Karpas-422 (cell line): ENCODE measurements at places on chromosomes 2 and 18. TPM values are rescaled to one million over a fixed set of nuclear protein-coding genes. Genes with fewer than 3 reads are reported as not detected.

- no peak for DNase-seq
Observed at GRCh38 chr2:1125633-1126370, 175.2 kb downstream of the SNTG2 start.

- DNase-seq, result no peak
Observed at GRCh38 chr2:110659248-110659647, 18.6 kb downstream of the BUB1 start.

DNA sequence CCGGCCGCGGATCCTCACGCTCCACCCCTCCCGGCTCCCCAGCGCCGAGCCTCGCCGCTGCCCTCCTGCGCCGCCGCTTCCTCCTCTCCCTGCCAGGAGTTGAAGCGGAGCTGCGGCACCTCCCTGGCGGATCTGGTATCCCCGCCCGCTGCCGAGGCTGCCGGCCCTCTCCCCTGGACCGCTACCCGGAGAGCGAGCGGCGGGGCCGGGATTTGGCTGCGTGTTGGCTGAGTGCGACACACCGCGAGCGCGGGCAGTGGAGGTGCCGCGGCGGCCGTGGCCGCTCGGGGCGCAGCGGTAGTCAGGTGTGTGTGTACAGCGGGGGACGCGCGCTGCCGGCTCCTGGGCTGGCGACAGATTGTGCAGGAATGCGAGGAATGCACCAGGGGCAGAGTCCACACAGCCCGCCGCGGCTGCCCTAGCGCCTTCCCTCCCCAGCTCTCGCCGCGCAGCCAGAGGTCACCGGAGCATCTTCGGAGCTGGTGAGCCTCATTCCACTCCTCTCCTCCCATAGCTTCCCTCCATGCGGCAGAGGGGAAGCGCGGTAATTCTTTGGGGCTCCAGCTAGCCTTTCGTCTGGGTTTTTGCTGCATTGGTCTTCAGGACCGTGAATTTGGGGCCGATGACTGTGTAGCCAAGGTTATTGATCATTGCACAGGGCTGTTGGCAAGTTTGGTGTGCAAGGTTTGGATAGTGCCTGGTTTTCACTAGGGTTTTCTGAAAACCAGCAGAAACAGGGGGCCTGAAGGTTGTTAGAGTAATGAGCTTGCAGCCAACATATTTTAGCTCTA is 1.3 kb downstream of the PKP4 start:
- no peak for DNase-seq

- DNase-seq, result no peak
Observed at GRCh38 chr2:167670588-167670987, 576.8 kb downstream of the STK39 start.

- DNase-seq, result no peak
Observed at GRCh38 chr2:54716375-54716774, 7.1 kb upstream of the EML6 start.

DNA sequence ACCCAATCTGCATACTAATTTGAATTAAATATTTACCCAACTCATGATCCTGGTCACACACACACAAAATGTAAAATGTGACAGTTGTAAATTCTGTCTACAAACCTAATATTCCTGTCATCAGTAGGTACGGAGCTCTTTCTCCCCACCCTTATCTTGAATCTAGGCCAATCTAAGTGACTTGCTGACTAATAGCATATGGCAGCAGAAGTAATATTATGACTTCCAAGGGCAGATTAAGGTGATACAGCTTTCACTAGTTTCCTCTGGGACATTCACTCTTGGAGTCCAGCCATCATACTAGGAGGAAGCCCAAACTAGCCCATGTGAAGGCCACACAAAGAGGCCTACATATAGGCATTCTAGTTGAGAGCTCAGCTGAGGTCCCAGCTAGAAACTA is 89.4 kb downstream of the TMEM131 start:
- DNase-seq, result no peak

DNA sequence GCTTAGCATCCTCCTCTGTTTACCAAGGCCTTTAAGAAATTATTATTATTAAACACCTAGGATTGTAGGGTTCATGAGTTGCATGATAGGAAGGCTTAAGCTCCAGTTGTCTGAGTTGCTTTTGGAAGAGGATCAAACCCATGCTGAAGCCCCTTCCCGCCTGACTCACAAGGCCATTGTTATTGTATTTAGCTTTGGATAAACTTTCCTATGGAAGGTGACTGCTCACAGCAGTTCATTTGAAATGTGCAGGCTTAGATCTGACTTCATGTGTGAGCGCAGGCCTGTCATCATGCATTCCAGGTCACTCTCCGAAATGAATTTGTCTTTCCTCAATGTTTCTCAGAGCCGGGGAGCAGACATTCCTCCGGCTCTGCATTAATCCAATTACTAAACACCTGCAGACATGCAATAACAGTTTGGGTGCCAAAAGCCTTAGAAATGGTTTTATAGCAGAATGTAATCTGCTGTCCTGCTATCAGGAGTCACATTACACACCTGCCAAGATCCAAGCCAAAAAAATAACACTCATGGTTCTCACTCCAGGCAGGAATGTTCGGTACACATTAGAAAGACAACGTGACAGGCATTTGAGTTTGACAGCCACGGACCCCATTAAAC is 119.9 kb downstream of the OSR1 start:
- DNase-seq, result no peak

- no peak for DNase-seq
Observed at GRCh38 chr2:5982193-5982902, 290.2 kb downstream of the SOX11 start.

- DNase-seq, result peak; percentile 56
Observed at GRCh38 chr2:134570676-134571075, 148.1 kb downstream of the TMEM163 start.

DNA sequence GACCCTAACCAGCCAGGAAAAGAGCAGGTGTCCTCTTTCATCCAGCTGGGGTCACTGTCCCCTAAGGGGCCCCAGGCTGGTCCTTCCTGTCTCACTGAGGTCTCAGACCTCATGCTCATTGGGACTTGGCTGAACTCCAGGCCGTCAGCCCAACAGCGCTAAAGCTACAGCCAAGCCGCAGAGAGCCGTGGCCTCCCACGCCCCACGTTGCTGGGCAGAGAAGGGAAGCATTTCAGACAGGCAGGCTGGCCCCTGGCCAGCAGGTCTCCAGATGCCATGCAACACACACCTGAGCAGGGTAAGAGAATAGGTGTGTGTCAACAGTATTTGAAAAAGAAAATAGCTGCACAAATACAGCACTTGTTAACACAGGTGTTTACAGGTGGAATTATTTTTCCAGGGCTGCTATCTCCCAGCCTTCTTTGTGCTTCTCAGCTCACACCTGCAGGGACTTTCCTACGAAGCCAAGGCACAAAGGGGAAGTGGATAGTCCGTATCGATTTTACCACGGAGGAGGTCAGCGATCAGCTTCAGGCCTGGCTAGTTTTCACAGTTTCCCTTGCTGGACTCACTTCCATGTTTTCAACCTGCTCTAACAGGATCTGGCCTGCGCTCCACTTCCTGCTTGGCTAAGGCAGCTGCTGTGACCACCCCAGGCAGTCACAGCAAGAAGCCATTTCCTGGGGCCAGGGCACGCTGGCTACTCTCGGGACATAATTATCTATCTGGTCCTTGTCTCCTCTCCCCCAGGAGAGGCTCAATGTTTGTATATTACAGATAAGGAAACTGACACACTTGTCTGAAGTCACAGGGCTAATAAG is 156.1 kb upstream of the ID2 start:
- DNase-seq, result peak; percentile 76

DNA sequence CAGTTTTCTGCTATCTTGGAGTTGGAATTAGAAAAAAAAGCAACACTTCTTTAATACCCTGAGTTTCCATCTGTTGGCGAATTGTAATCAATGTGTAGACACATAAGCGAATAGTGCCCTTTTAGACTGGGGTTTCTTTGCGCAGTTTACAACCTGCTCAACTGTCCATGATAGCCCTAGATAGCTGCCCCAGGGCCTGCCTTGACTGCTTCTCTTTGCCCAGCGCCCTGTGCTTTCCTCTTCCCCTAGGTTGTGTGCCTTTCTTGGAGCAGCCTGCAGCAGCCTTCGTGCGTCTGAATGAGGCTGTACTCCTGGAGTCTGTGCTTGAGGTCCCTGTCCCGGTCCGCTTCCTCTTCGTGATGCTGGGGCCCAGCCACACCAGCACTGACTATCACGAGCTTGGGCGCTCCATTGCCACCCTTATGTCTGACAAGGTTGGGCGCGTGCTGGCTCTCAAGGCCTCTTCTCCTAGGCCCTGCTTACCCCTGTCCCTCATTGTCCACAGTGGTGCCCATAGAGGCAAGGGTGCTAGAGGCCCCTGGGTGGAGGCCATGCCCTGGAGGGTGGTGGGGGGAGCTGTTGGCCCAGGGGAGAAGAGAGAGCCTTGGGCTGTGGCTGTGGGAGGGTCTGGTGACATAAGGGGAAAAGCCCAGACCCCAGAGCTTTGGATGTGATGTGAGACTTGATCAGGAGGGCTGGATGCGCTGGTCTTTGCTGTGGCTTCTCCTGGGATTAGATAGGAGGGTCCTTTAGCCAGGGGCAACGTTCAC is 6.9 kb downstream of the SLC4A3 start:
- DNase-seq, result no peak

DNA sequence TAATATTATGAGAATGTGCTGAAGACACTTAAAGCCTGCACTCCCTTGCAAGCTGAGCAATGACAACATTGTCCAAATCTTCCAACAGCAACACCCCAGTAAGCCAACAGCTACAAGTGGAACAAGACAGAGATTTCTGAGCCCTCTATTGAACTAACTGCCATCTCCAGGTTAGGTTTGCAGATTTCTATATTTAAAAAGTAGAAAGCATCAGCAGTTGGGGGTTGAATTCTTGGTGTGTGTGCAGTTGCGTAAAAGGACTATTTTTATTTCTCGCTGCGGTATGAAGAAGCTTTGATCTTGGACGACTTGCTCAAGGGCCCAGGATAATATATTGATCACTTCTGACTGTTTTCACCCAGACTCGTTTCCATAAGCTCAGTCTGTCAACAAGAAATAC is 106.2 kb upstream of the ZFP36L2 start:
- DNase-seq, result no peak

- no peak for DNase-seq
Observed at GRCh38 chr2:102437122-102437521, 14.2 kb downstream of the IL18RAP start.

Gene RBM43
- 3.7 and 4.5 TPM in 2 replicates for total RNA-seq

Gene AQP12B
- not detected in 2 replicates for total RNA-seq

Gene MZT2B
- 190 and 395 TPM in 2 replicates for total RNA-seq

Gene RGPD4
- not detected in 2 replicates for total RNA-seq

Gene TP53I3
- 3.4 and 13.5 TPM in 2 replicates for total RNA-seq

Gene LONRF2
- not detected in 2 replicates for total RNA-seq

Gene SMAD2
- total RNA-seq, result 153 and 163 TPM in 2 replicates

Gene KIAA2012
- 0.29 and 0.89 TPM in 2 replicates for total RNA-seq

Gene FKBP7
- 6.2 and 23.1 TPM in 2 replicates for total RNA-seq

Gene IGFBP5
- total RNA-seq, result not detected in 2 replicates
